Bronchial epithelial cell (primary cell): ENCODE measurements at places on chromosomes 4 and X. TPM values are rescaled to one million over a fixed set of nuclear protein-coding genes. Genes with fewer than 3 reads are reported as not detected.

ADGRA3 gene
- total RNA-seq: 24.2 and 34.2 TPM in 2 replicates

CPXCR1 gene
- not detected in 2 replicates for total RNA-seq

TMEM31 gene
- total RNA-seq: not detected in 2 replicates

GPRASP1 gene
- total RNA-seq: 0.53 and 1.2 TPM in 2 replicates

JCHAIN gene
- total RNA-seq: not detected in 2 replicates

PPBP gene
- total RNA-seq: 0.13 and 0.26 TPM in 2 replicates

HTN1 gene
- not detected in 2 replicates for total RNA-seq

TLR3 gene
- 0.26 and 0.38 TPM in 2 replicates for total RNA-seq

FRAS1 gene
- total RNA-seq: 12.2 and 13.7 TPM in 2 replicates

CXCL8 gene
- 1.8 and 2.9 TPM in 2 replicates for total RNA-seq

TCEAL5 gene
- not detected in 2 replicates for total RNA-seq

MAGEB1 gene
- not detected in 2 replicates for total RNA-seq

TMEM271 gene
- total RNA-seq: not detected in 2 replicates

TEX13C gene
- total RNA-seq: not detected in 2 replicates

PAGE2 gene
- not detected in 2 replicates for total RNA-seq

HTR2C gene
- total RNA-seq: not detected in 2 replicates

CCDC110 gene
- under 0.01 and 0.13 TPM in 2 replicates for total RNA-seq

ZNF157 gene
- total RNA-seq: not detected in 2 replicates

ADGRL3 gene
- under 0.01 and 0.13 TPM in 2 replicates for total RNA-seq

DDX53 gene
- not detected in 2 replicates for total RNA-seq

HERC5 gene
- under 0.01 and 0.13 TPM in 2 replicates for total RNA-seq

ADH1B gene
- 0.26 and 2.1 TPM in 2 replicates for total RNA-seq

CSN1S1 gene
- total RNA-seq: not detected in 2 replicates

CFP gene
- under 0.01 and 0.26 TPM in 2 replicates for total RNA-seq

PARM1 gene
- total RNA-seq: 0.13 TPM in 1 of 2 replicates, not detected in the other

PDZD4 gene
- total RNA-seq: under 0.01 TPM in 2 replicates

CTAG2 gene
- not detected in 2 replicates for total RNA-seq

EPGN gene
- total RNA-seq: 7.9 and 129 TPM in 2 replicates

MAGEA2B gene
- total RNA-seq: not detected in 2 replicates

RPGR gene
- 6.5 and 8.2 TPM in 2 replicates for total RNA-seq

L1CAM gene
- 0.26 and 1.4 TPM in 2 replicates for total RNA-seq

SOX3 gene
- total RNA-seq: not detected in 2 replicates

GUCY1B1 gene
- total RNA-seq: 2.1 and 4.6 TPM in 2 replicates

FGA gene
- total RNA-seq: not detected in 2 replicates

PCDH18 gene
- under 0.01 and 1.6 TPM in 2 replicates for total RNA-seq

PCYT1B gene
- under 0.01 and 0.13 TPM in 2 replicates for total RNA-seq

NEXMIF gene
- total RNA-seq: under 0.01 TPM in 2 replicates

CENPVL3 gene
- not detected in 2 replicates for total RNA-seq

DCAF8L2 gene
- total RNA-seq: not detected in 2 replicates

TASL gene
- not detected in 2 replicates for total RNA-seq

MAOA gene
- total RNA-seq: 126 and 137 TPM in 2 replicates

SHISA3 gene
- not detected in 2 replicates for total RNA-seq

TACR3 gene
- not detected in 2 replicates for total RNA-seq

WAS gene
- total RNA-seq: not detected in 2 replicates
